ENCODE measurements at places on chromosomes 4 and X. TPM values are rescaled to one million over a fixed set of nuclear protein-coding genes. Genes with fewer than 3 reads are reported as not detected.

GRCh38 chrX:140712413-140713173 lies 3.0 kb downstream of the LINC00632 start:
- H3K4me3 ChIP-seq: no peak overlapping the region
- no peak overlapping the region for H3K27ac ChIP-seq
- DNase-seq: peak; percentile 97

PF4V1 gene
- total RNA-seq: not detected

DNA sequence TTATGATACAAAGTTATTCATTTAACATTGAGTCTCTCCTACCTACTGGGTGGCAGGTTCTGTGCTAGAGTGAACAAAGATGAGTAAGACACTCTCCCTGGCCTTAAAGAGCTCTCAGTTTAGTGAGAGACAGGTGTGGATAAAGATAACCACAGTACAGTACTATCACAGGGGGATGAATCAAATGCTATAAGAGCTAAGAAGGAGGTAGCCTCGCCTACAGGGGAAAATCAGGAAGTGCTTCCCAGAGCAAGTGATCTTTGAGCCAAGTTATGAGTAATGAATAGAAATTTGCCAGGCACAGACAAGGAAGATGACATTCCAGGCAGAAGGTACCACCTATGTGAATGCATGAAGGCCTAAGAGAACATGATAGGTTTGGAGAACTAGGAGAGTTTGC lies 3.4 kb upstream of the IGBP1 start:
- no peaks in the 10 kb centered on the region for H3K36me3 ChIP-seq
- no peak overlapping the region for H3K27ac ChIP-seq
- no peak overlapping the region for H3K4me3 ChIP-seq
- no peaks in the 10 kb centered on the region for H3K27me3 ChIP-seq

GRCh38 chrX:40749681-40750494 lies 14.5 kb upstream of the MED14 start:
- H3K27me3 ChIP-seq: peaks cover 3% of the 10 kb centered on the region
- H3K27ac ChIP-seq: peak overlapping the region; percentile 21
- no peaks in the 10 kb centered on the region for H3K36me3 ChIP-seq
- no peak for DNase-seq
- no peak overlapping the region for H3K4me3 ChIP-seq

HSD17B11 gene
- total RNA-seq: 57.8 TPM

OTC gene
- total RNA-seq: 1.2 TPM

GRCh38 chrX:53262918-53263394 lies 18.4 kb downstream of the IQSEC2 start:
- H3K27ac ChIP-seq: no peak overlapping the region
- DNase-seq: no peak
- peaks cover 52% of the 10 kb centered on the region for H3K27me3 ChIP-seq
- H3K4me1 ChIP-seq: peaks cover 4% of the 10 kb centered on the region
- H3K36me3 ChIP-seq: no peaks in the 10 kb centered on the region
- no peak overlapping the region for H3K4me3 ChIP-seq

GRCh38 chr4:181688432-181688831 lies 554.8 kb upstream of the TENM3 start:
- no peak overlapping the region for H3K27ac ChIP-seq
- no peaks in the 10 kb centered on the region for H3K36me3 ChIP-seq
- no peaks in the 10 kb centered on the region for H3K27me3 ChIP-seq
- no peaks in the 10 kb centered on the region for H3K4me1 ChIP-seq

- H3K4me3 ChIP-seq: no peak overlapping the region
- H3K4me1 ChIP-seq: no peaks in the 10 kb centered on the region
- H3K36me3 ChIP-seq: no peaks in the 10 kb centered on the region
- H3K27ac ChIP-seq: no peak overlapping the region
- no peaks in the 10 kb centered on the region for H3K27me3 ChIP-seq
- peak; percentile 76 for DNase-seq
Measured at GRCh38 chr4:75916091-75916661, 13.9 kb upstream of the PPEF2 start.

ATXN3L gene
- total RNA-seq: not detected

PRKG2 gene
- total RNA-seq: 4.2 TPM

- H3K27me3 ChIP-seq: no peaks in the 10 kb centered on the region
- no peak for DNase-seq
- peaks cover 11% of the 10 kb centered on the region for H3K4me1 ChIP-seq
- no peak overlapping the region for H3K27ac ChIP-seq
Measured at GRCh38 chr4:52824270-52824602, 37.9 kb upstream of the RASL11B start.

REPS2 gene
- 11.3 TPM for total RNA-seq

- no peaks in the 10 kb centered on the region for H3K27me3 ChIP-seq
- no peaks in the 10 kb centered on the region for H3K4me1 ChIP-seq
- DNase-seq: no peak
- no peaks in the 10 kb centered on the region for H3K36me3 ChIP-seq
- H3K4me3 ChIP-seq: no peak overlapping the region
Measured at GRCh38 chrX:80290834-80291233, 129.4 kb upstream of the TENT5D start.

TCEAL2 gene
- total RNA-seq: 4.3 TPM

- H3K27me3 ChIP-seq: peaks cover 23% of the 10 kb centered on the region
- no peak for DNase-seq
- no peak within 1 kb of the TSS for H3K4me3 ChIP-seq
- no peaks in the 10 kb centered on the region for H3K36me3 ChIP-seq
- H3K27ac ChIP-seq: no peak within 1 kb of the TSS
Measured at GRCh38 chrX:101219116-101219863, at the start of gene DRP2. Gene DRP2, plus strand, starts transcription at chrX:101219786. Its CDS starts 11,862 bp downstream, at chrX:101231648.

GRCh38 chr4:20248155-20248558 lies 3.5 kb upstream of the SLIT2 start:
- H3K27me3 ChIP-seq: no peaks in the 10 kb centered on the region
- peaks cover 17% of the 10 kb centered on the region for H3K4me1 ChIP-seq
- no peak overlapping the region for H3K27ac ChIP-seq
- no peaks in the 10 kb centered on the region for H3K36me3 ChIP-seq

DNA sequence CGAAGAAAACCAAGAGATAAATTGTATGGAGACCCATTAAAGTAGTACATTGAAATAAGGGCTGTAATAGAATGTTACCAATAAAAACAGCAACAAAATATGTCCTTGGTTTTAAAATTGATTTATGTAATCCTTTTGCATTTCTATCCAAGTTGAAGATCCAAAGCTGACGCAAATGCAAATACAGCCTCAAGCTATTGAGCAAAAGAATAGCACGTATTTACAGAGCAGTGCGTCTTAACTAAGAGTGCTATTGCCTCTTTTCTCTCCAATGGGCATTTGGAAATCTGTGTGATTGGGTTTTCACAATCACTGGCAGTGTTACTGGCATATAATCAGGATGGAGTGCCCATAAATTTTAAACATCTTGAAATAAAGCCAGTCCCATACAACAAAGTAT lies 417.4 kb downstream of the TLL1 start:
- no peak overlapping the region for H3K27ac ChIP-seq
- H3K4me1 ChIP-seq: no peaks in the 10 kb centered on the region
- H3K36me3 ChIP-seq: no peaks in the 10 kb centered on the region

NDUFB11 gene
- 79.3 TPM for total RNA-seq

DNA sequence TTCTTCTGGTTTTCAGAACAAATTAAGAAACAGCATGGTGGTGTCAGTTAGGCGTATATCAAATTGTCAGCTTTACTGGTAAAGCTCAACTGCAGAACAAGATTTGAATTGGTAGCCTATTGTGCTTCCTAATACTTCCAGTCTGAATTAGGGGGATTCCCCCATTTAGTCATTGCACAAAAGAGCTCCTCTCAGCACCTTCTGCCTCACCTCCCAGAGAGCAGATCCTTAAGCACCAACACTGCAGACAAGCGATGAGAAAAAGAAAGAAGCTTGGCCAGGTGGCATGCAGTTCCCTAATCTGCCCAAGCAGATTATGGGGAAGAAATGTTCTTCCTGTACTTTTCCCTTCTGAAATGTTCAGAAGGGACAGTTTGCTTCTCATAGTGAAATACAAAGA lies 9.2 kb downstream of the MAP9 start:
- H3K4me3 ChIP-seq: no peak overlapping the region
- DNase-seq: no peak
- H3K27ac ChIP-seq: no peak overlapping the region
- H3K27me3 ChIP-seq: no peaks in the 10 kb centered on the region

DNA sequence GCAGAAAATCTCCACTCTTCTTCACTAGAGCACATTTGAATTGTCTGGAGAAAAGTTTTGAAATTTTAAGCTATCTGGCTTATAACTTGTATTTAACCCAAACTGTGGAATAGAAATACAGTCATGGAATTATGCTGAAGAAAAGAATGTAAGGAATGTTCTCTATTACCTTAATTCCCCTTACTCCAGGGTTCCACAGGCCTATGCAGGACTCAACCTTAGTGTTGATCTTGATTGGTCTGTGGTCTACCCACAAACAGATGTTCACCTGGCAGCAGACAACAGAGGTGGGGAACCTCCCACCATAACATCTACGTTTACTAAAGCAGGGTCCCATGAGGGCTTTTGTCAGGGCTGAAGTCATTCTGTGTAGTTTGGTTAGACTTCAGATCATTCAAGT lies 189.3 kb upstream of the GPRIN3 start:
- H3K27me3 ChIP-seq: no peaks in the 10 kb centered on the region
- H3K36me3 ChIP-seq: no peaks in the 10 kb centered on the region
- no peak overlapping the region for H3K27ac ChIP-seq
- H3K4me1 ChIP-seq: no peaks in the 10 kb centered on the region

GRCh38 chrX:10444204-10444603 lies 176.2 kb downstream of the MID1 start:
- peaks cover 15% of the 10 kb centered on the region for H3K27me3 ChIP-seq
- DNase-seq: no peak
- no peaks in the 10 kb centered on the region for H3K36me3 ChIP-seq
- H3K4me3 ChIP-seq: no peak overlapping the region
- H3K4me1 ChIP-seq: no peaks in the 10 kb centered on the region

SHROOM2 gene
- total RNA-seq: 6.0 TPM

DNA sequence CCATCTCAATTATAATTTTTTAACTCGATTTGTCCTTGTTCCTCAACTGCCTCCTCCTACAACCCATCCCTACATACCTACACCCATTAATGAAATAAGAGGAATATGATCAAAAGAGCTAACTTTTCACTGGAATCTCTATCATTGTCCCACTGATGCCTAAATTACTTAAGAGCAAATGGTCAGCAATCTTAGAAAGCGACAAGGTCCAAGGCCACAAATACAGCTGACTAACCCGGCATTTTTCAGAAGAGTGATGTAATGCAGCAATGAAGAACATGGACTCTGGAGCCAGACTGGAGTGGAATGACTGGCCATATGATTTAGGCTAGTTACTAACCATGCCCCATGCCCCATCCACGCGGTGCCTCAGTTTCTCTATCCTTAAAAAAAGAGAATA lies 56.2 kb downstream of the PPA2 start:
- DNase-seq: no peak
- H3K36me3 ChIP-seq: peaks cover 7% of the 10 kb centered on the region
- H3K27ac ChIP-seq: no peak overlapping the region
- no peaks in the 10 kb centered on the region for H3K4me1 ChIP-seq
- no peak overlapping the region for H3K4me3 ChIP-seq

MTTP gene
- total RNA-seq: 0.40 TPM

FGF16 gene
- total RNA-seq: not detected

Measured in lung (tissue), 17 donors.